D341Med (cell line): ENCODE measurements at places on chromosomes 5 and 9.

GRCh38 chr5:176697934-176698538 is 50.8 kb downstream of the TSPAN17 start:
- DNase-seq = peak; percentile 62

DNA sequence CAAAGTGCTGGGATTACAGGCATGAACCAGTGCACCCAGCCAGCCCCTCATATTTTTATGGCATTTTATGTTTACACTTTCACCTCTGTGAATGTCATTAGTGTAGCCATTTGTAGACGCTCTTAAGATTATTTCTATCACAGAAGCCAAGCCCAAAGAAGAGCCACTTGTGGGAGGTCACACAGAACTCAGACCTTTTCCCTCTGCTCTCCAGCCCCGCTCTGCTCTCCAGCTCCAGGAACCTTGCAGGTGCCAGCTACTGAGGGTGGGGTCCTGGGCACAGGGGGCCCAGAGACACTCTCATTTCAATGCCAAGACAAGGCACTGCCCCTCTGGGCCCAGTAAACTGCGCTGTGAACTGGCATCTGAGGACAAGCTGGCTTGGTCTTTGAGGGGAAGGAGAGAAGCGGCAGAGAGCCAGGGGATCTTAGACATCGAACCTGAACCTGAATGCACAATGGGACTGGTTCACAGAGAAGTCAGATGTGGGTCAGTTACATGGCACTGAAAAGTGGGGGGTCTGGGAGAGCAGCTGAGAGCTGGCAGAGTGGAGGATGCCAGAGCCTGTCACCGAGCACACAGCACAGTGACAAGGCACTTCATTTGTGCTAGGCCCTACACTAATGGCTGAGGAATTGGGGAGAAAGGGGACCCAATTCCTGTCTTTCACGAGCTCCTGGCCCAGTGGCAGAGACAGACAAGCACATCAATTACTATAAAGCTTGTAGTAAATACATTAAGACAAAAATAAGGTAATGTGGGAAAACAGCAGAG is 16.7 kb downstream of the ANXA6 start:
- DNase-seq = no peak

DNA sequence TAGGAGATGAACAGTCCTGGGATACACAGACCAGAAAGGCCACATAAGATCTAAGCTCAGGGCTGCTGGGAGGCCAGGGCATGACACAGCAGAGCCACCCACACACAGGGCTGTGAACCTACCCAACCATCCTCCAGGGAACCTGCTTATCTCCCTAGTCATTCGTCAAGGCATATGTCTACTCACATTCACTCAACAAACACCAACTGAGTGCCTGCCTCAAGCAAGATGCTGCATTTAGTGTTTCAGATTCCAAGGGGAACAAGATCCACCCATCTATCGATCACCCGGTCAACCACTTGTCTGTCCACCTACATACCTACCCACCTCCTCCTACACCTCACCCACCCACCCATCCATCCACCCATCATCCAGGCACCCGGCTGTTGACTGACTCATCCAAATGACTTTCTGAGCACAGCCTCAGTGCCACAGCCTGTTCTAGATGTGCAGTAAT is 1.9 kb downstream of the DPM2 start:
- no peak for DNase-seq

DNA sequence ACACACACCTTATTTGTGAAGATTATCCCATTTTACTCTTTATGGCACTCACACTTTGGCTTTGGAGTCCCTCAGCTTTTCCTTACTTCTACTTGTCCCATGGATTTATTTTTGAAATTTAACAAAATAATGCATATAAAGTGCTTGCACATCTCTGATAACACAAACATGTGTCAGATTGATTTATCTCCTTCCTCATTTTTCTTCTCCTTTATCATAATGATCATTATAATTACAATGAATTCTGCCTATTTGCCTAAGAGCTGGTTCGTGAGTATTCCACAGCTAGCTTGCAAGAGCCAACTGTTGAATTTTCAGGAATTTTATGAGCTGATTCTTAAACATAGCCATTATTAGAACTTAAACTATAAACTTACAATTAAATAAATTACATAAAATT is 347.7 kb downstream of the CHSY3 start:
- DNase-seq = no peak

DNA sequence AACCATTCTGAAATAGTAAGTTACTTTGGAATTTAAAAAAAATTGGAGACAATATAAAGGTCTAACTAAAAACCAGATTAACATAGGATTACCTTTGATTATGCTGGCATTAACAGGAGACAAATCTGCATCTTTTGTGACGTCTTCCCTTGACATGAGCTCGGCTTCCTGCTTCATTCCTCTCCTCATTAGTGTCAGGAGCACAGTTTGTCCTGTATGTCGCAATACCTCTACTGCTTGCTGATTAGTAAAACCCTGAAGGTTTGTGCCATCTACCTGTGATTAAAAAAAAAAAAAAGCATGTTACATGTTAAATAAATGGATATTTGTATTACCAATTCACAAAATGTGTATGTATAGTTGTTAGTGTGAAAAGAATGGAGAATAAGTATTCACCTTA is 73.7 kb downstream of the MPDZ start:
- DNase-seq = no peak

DNA sequence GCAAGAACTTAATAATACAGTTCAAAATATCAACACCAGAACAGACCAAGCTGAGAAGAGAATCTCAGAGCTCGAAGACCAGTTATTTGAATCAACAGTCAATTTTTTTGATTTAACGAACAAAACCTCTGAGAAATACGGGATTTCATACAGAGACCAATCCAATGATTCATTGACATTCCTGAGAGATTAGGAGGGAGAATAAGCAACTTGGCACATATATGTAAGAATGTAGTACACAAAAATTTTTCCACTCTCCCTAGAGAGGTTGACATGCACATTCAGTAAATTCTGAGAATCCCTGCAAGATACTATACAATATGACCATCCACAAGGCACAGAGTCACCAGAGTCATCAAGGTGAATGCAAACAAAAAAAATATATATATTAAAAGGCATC is 1577.3 kb upstream of the C9orf72 start:
- DNase-seq = no peak

GRCh38 chr9:20319641-20320337 is 302.5 kb downstream of the MLLT3 start:
- no peak for DNase-seq

DNA sequence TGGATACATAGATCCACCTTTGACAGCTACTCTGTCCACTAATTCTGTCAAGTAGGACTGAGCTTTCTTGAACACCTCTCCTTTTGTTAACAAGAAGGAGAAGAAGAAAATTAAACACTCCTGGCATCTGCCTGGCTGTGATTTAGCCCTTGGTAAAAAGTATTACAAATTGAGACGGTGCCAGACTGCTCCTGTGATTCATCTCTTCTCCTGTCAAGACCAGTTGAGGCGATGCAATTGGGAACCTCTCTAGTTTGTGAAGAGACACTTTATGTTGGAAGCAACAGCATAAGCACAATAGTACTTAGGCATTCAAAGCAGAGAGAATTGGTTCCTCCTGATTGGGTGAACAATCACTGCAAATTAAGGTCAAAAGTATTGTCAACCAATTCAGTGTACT is 72.7 kb downstream of the GHR start:
- DNase-seq = no peak

GRCh38 chr9:93427655-93428379 is 23.7 kb upstream of the FAM120A start:
- no peak for DNase-seq

DNA sequence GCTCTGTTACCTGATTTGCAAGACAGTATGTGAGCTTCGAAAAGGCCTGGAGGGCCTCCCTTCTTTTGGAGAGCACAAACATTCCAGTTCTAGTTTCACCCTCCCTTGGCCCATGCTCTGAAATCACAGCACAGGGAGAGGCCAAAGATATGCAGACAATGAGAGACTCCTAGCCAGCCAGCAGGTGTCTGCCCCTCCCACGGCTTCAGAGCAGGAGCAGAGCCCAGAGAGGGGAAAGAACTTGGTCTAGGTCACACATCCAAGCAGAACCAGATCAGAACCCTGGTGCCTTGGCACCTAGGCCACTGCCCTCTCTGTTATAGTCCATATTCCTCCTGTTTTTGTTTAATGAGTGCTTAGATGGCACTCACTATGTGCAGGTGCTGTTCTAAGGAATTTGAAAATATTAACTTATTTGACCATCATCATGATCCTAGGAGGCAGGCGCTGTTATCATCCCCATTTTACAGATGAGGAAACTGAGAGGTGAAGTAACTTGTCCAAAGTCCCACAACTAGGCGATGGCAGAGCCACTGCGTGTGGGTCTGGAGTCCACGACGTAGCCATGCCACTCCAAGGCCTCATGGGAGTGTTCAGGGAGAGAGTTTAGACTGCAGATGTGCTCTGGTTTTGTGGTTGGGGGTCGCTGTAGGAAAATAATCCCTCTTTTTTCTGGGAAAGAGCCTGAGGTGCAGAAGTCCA is 27.2 kb downstream of the TMOD1 start:
- DNase-seq = no peak

GRCh38 chr5:4373051-4373820 is 766.9 kb upstream of the ADAMTS16 start:
- no peak for DNase-seq

GRCh38 chr5:19532936-19533335 is 455.1 kb downstream of the CDH18 start:
- no peak for DNase-seq

- DNase-seq = no peak
Observed at GRCh38 chr5:123814801-123815470, 303.0 kb downstream of the CSNK1G3 start.

GRCh38 chr9:106035806-106036205 is 341.5 kb downstream of the TMEM38B start:
- no peak for DNase-seq

GRCh38 chr9:92947268-92948037 is at the start of gene FGD3:
Gene FGD3 (plus strand): TSS chr9:92947523. CDS start chr9:92976257, 28,734 bp downstream.
- peak; percentile 80 for DNase-seq

DNA sequence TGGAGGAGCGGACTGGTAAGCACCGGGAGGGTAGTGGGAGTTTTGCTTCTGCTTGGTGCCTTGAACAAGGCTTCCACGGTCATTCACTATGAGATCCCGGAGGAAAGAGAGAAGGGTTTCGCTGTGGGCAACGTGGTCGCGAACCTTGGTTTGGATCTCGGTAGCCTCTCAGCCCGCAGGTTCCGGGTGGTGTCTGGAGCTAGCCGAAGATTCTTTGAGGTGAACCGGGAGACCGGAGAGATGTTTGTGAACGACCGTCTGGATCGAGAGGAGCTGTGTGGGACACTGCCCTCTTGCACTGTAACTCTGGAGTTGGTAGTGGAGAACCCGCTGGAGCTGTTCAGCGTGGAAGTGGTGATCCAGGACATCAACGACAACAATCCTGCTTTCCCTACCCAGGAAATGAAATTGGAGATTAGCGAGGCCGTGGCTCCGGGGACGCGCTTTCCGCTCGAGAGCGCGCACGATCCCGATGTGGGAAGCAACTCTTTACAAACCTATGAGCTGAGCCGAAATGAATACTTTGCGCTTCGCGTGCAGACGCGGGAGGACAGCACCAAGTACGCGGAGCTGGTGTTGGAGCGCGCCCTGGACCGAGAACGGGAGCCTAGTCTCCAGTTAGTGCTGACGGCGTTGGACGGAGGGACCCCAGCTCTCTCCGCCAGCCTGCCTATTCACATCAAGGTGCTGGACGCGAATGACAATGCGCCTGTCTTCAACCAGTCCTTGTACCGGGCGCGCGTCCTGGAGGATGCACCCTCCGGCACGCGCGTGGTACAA is 556 bp downstream of the PCDHGC3 start:
- no peak for DNase-seq

DNA sequence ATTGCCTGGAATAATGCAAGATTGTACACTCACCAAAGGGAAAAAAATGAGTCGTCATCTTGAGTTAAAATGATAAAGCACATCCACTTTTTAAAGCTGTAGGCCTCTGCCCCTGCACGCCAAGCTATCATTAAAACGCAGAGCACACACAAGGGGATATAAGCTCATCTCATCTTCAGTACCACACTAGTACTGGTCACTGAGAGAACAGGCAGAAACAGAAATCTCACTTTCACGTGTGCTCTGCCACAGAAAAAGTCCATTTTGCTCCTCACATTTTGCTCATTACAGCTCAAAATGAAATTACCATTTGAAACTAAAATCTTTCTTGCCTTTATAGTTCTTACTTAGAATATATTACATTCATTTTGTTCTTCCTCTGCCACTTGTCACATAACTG is 99.2 kb upstream of the SLC30A5 start:
- DNase-seq = no peak

DNA sequence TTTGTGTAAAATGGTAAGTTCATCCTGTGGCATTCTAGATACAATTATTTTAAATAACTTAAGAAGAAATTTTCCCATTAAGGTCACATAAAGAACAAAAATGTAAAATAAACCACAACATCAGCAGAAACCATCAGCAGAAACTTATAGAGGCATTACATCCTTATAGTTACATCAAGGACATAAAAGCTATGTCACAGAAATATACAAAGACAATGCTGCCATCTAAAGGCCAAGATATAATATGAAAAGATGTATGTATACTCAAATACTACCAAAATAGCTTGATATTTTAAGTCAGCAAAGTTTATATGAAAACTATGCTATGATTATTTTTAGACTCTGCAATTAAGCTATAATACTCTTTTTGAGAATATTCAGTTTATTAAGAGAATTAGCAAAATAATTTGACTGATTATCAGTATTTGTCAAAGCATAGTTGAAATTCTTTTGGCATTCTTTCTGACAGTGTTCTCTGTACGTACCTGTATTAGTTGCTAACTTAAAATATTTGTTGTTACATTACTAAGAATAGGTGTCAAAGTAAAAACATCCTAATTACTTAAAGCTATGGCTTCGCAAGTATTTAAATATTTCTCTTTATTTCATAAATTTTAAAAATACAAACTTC is 36.2 kb downstream of the FBXL17 start:
- peak; percentile 12 for DNase-seq

DNA sequence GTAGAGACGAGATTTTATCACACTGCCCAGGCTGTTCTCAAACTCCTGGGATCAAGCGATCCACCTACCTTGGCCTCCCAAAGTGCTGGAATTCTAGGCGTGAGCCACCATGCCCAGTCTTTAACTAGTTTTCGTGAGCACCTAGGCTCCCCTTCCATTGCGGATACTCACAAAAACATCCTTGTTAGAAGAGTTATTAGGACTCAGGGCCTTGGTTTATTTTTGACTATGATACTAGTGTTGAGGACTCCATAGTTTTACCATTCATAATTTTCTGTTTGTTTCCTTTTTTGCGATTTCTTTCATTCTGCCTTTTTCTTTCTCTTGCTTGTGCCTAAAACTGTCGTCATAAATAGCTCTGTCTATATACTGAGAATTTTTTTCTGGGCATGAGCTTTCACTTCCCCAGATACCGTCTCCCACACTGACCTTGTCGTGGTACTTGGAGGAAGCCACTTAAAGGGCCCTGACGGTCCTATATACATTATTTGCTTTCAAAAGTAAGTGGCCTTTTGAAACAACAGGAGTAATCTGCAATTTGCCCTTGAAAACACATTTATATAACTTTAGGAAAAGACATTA is 5.2 kb downstream of the F2R start:
- DNase-seq = no peak

GRCh38 chr5:14411216-14411615 is 170.4 kb upstream of the OTULINL start:
- no peak for DNase-seq

GRCh38 chr5:160445132-160445531 is 23.5 kb downstream of the PTTG1 start:
- DNase-seq = no peak
